ENCODE measurements at places on chromosomes 1 and 21. TPM values are rescaled to one million over a fixed set of nuclear protein-coding genes. Genes with fewer than 3 reads are reported as not detected.
A peak's percentile ranks its signal among the peaks of the same experiment; 100 is the strongest.

DNA sequence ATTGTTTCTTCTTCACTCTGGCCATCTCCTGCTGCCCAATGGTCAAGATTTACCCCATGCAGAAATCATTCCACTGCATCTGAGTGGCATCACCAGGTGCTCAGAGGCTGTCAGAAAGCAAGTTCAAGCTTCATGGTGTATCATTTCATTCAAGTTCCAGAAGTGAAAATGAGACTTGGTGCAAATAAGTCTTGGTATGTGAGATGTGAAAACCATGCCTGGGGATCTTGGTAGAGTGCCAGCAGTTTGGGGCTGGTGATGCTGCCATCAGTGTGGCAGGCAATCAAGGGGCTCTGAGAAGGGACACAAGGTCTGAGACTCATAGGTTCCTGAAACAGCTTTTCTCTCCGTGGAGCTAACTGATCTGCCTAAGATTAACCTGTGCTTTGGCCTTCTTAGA is 52.0 kb downstream of the CD2 start:
- DNase-seq = no peak

GRCh38 chr1:64042331-64043100 is 160.9 kb upstream of the UBE2U start:
- no peak for DNase-seq

DNA sequence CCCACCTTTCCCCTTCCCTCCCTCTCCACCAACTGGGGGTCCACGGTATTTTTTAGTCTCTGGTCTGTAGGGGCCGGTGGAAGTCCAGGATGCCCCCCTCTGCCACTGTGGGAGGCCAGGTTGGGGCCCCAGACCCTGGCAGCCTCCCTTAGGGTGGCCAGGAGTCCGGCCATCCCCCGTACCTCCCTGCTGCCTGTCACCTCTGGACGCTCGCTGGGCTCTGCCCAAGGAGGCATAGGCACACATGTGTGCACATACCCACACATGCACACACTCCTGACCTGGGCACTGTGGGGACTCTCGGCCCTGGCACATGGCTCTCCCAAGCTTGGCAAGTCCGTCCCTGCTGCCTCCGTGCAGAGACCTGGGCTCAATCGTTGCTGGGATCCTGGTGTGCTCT is 53.0 kb downstream of the DISP3 start:
- no peak for DNase-seq

DNA sequence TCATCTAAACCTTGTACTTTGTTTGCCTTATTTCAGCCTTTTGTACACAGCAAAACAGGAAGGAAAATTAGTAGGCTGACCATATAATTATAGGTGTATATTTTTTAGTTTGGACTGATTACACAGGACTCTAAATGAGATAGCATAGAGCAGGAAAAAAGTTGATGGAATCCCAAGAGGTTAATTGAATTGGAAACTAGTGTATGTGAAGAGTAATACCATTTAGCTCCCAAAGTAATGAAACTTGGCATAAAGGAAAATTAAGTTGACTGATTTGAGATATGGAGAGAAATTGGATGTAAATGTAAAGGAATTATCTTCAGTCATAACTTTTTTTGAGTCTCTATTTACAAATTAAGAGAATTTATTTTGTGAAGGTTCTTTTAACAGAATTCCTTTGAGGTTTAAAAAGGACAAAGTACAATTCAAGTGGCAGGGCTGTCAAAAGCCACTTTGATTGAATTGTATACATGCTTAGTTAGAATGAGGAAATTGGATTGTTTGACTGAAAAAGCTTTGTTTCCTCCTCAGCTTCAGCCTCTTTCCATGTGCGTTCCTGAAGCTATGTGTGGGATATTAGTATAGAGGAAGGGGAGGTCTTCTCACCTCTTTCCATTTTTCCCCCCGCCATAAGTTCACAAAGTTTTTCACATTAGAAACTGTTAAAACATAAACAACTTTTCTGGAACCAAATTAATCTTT is 26.4 kb downstream of the SNX27 start:
- DNase-seq = no peak

- DNase-seq = no peak
Measured at GRCh38 chr1:74690364-74690696, 16.7 kb upstream of the ERICH3 start.

- no peak for DNase-seq
Measured at GRCh38 chr21:44518686-44519085, 21.3 kb downstream of the KRTAP10-1 start.

DNA sequence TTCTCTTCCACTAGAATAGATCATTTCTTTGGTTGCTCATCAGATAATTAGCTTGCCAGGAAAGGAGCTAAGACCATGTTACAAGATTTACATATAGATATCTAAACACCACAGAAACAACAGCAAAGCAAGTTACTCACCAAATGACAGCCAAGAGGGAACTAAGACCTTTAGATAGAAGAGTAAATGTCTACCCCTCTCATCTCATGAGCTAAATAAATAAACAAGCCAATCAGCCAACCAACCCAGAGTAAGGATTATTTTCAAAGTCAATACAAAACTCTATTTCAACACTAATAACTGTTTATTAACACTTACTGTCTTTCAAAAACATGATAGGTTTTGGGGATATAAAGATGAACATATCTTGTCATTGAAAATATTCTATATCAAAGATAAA is 474.7 kb downstream of the LMO4 start:
- no peak for DNase-seq

DNA sequence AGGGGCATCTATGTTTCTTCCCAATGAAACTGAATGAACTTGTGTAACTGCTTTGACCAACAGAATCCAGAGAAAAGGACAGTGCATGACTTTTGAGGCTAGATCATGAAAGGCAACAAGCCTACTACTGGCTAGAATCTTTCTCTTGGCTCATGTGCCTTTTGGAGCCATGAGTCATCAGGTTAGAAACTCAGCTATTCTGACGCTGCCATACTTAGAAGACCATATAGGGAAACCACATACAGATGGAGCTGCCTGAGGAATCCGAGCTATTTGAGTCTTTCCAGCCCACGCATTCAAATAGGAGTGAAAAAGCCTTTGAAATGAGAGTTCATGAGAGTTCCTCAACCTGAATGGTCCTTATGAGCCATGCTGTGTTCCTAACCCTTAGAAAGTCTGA is 738.5 kb upstream of the CHRM3 start:
- DNase-seq = peak; percentile 74

Gene ADGRB2
- 10.7 TPM for total RNA-seq

GRCh38 chr1:15417059-15417934 is 7.6 kb downstream of the EFHD2 start:
- no peak for DNase-seq

- peak; percentile 60 for DNase-seq
Measured at GRCh38 chr1:232459826-232460225, 170.1 kb downstream of the SIPA1L2 start.

Gene PGLYRP4
- total RNA-seq = not detected

Gene FAM110D
- total RNA-seq = 0.46 TPM

DNA sequence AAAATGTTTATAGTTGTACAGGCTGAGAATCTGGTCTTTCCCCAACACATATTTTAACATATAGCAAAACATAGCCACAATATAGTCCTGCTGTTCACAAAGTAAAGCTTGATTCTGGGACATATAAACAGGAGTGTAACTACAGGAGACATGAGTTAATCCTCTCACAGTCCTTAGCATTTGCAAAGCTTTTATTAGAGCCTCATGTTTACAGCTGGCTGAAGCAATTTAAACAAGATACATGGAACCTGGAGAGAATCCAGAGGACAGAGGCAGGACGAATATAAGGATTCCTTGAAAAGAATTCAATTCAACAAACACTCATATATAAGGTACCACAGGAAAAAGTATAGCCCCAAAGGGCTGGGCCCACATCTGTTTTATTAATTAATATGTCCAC is 163.4 kb downstream of the ADGRL4 start:
- DNase-seq = no peak

GRCh38 chr1:183622884-183623785 is 12.4 kb downstream of the ARPC5 start:
- peak; percentile 55 for DNase-seq

Gene PPM1J
- total RNA-seq = 13.2 TPM

DNA sequence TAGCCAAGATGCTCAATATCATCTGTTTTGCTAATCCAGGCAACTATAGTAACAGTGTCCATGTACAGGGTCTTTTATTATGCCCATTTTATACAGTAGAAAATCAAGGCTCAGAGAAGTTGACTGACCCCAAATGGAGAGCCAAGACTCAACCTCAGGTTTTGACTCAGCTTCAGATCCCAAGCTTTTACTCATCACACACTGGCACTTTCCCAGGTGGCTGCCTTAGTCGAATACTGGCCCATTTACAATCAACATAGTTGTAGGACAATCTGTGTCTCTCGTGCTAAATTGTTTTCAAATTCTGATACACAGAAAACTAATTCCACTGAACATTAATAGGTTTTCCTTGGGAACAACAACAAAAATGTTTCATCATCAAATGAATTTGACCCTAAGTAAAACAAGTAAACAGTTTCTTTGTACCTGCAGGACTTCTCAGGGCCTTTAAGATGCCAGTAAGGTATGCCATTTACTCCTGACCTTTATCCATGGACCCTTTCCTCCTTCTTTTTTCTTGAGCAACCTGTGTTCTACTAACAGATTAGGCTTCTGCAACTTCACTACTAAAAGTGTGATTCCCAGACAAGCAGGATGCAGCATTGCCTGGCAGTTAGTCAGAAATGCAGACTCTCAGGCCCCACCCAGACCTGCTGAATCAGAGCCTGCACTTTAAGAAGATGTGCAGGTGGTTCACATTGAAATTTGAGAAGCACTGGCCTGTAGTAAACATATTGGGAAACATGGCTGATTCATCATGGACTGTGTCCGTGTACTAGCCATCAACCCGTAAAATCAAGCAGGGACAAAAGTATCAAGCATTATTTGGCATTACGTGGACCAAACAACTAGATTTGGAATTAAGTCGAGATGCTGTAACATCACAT is 128.8 kb downstream of the RRAGC start:
- no peak for DNase-seq

- no peak for DNase-seq
Measured at GRCh38 chr1:36964830-36965229, 69.5 kb downstream of the GRIK3 start.

Gene KRTAP13-2
- not detected for total RNA-seq

DNA sequence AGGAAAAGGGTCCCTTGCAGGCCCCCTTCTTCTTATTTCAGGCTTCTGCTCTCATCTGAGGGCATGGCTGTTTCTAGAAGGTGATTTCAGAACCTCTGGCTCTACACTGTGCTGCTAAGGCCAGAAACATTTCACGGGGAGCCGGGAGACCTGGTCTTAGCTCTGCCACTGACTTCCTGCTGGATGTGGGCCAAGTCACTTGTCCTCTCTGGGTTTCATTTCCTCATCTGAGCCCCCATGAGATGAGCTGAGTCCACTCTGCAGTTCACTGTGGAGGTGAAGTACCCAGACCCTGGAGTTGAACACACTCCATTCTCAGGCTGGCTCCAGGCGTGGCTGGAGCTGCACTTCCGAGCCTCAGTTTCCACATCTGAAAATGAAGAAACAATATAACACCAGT is 2.1 kb downstream of the PADI1 start:
- no peak for DNase-seq

DNA sequence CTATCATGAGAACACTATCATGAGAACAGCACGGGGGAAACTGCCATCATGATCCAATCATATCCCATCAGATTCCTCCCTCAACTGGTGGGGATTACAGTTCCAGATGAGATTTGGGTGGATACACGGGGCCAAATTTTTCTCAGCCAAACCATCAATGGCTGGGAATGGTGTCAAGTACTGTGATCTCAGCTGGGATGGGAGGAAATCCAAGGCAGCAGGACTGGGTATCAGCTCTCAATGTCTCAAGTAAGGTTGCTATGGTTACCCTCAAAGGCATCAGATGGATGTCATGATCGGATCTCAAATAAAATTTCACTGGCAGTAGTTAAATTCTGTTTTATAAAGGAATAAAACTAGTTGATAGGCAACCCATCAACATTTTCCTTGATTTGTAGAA is 399.0 kb downstream of the KCNT2 start:
- no peak for DNase-seq

DNA sequence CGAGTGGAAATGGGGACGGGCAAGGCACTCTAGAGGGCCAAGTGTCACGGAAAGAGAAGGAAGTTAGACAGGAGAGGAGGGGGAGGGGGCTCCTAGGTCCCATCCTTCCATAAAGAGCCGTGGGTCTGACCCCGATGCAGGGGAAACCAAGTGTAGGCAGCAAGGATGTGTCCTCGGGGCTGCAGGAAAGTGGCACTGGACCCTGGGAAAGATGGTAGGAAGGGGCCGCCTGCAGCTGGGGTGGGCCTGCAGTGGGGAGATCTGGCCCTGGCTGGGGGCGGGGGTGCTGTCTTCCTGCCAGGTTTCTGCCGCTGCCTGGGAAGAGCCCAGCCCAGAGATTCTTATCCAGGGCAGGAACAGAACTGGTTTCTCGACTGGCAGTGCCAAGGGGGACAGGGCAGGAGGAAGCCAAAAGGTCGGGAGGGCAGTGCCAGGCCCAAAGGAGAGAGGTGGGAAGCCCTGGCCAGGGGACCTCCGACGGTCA is 12.9 kb downstream of the CRABP2 start:
- no peak for DNase-seq

DNA sequence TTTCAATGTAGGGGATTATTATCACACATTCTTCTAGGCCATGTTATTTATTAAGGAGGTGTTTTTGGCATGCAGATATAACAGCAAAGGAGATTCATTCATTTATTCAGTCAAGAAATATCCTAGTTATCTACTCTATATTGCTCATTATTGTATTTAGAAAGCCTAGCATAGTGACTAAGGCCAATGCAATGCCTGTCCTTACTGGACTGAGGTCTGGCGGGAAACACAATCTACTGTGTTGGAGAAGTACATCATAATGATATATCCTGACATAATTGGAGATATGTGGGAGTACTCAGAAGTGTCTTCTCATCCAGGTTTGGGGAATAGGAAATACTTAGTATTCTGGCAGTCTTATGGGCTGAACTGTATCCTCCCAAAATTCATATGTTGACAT is 421.5 kb upstream of the USP24 start:
- no peak for DNase-seq

DNA sequence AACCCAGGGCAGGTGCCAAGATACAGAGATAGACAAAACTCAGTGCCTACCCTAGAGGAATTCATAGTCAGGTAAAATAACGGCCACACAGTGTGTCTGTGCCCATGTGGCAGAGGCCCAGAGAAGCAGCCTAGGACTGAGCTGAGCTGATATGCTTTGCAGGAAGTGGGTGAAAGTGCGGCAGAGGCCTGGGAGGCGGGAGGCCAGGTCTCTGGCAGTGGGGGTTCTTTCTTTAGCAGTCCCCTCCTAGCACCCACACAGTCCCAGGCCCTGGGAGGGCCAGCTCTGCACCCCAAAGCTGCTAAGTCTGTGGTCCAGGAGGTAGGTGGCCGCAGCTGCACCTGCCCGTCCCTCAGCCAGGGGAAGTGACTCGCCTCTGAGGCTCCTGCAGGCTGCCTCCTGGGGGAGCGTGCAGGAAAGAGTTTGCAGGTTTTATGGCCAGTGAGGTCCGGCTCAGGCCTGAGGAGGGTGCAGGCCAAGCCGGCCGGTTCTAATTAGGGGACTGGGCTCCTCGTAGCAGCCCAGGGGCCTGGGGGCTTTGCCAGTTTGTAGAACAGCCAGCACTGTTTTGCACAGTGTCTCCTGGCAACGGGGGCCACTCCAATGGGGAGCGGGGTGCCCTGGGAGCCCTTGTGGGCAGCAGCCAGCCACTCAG is 107.9 kb downstream of the SPSB1 start:
- no peak for DNase-seq

GRCh38 chr1:110697606-110698005 is 22.9 kb upstream of the KCNA3 start:
- no peak for DNase-seq

GRCh38 chr1:180515857-180516388 is 13.5 kb upstream of the ACBD6 start:
- DNase-seq = peak; percentile 72

Gene MAP1LC3C
- 3.5 TPM for total RNA-seq

Gene C1orf198
- total RNA-seq = 28.9 TPM

GRCh38 chr1:17466359-17466758 is 26.9 kb upstream of the RCC2 start:
- peak; percentile 53 for DNase-seq
